CD4-positive, alpha-beta T cell treated with Interleukin-1 beta for 1 hour (primary cell): ENCODE measurements at places on chromosomes 11 and 22.

- no peak for DNase-seq
These were observed 138.3 kb downstream of the TMEM135 start for GRCh38 chr11:87176044-87176443.

DNA sequence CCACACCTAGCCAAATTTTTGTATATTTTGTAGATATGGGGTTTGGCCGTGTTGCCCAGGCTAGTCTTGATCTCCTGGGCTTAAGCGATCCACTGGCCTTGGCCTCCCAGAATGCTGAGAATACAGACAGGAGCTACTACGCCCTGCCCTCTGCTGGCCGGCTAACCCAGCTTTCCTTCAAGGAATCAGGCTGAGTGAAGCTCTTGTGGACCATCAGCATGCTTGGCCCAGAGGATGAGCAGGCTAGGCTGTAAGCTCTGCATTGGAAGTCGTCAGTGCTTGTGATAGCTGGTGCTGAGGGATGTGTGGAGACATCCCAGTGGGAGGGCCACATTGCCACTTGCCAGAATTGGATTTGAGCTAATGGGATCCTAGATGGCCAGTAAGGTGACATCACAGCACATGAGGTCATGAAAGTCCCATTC lies 60.6 kb downstream of the MED15 start:
- no peak for DNase-seq

- DNase-seq: peak; percentile 52
These were observed at the start of gene BATF2 for GRCh38 chr11:64996710-64997380. Gene BATF2 (minus strand): TSS chr11:64996971. CDS start chr11:64996914, 57 bp downstream.

DNA sequence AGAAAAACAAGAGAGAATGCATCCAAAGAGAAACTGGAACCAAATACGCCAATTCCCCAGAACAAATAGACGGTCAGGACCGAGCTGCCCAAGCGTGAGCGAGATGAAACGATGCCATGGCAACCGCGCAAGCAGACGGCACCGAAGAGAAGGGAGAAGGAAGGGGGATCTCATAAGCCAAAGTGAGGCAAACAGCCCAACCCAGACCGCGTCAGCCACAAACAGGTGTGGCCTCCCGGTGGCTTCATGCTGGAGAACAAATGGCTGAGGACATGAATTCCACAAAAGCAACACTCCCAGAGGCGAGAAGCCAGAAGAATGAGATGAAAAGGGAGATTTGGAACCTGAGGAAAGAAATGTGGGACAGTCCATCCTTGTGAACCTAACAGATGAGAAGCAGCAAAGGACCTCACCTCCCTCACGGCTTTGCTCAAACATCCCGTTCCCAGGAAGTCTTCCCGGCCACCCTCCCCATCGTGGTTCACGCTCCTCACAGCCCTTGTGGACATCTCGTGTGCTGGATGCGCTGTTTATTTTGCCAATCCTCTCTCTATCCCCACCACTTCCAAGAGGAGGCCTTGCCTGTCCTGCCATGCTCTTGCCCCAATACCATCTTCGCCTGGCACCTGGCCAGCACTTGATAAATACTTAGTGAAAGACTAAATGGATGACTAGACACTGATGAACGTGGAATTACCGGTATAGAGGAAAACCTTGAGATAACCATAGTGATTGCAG lies 89.1 kb upstream of the RTL6 start:
- no peak for DNase-seq

DNA sequence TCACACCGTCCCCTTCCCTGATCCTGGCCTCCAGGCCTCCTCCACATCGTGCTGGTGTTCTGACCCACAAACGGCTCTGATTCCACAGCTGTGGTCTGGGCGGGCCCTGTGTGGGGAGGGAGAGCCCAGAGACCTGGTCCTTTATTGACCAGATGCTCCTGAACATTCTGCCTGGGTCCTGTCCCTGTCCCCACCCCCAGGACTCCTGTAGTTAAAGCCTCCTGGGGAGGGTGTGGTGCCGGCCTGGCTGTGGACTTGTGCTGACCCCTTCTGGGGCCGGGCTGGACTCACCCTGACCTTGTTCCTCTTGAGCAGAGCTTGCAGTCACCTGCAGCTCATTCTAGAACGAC lies 128.7 kb downstream of the CTTN start:
- DNase-seq: no peak

- no peak for DNase-seq
These were observed 619.0 kb downstream of the OPCML start for GRCh38 chr11:132913295-132913694.

GRCh38 chr11:113477321-113477720 lies 2.1 kb upstream of the DRD2 start:
- no peak for DNase-seq

DNA sequence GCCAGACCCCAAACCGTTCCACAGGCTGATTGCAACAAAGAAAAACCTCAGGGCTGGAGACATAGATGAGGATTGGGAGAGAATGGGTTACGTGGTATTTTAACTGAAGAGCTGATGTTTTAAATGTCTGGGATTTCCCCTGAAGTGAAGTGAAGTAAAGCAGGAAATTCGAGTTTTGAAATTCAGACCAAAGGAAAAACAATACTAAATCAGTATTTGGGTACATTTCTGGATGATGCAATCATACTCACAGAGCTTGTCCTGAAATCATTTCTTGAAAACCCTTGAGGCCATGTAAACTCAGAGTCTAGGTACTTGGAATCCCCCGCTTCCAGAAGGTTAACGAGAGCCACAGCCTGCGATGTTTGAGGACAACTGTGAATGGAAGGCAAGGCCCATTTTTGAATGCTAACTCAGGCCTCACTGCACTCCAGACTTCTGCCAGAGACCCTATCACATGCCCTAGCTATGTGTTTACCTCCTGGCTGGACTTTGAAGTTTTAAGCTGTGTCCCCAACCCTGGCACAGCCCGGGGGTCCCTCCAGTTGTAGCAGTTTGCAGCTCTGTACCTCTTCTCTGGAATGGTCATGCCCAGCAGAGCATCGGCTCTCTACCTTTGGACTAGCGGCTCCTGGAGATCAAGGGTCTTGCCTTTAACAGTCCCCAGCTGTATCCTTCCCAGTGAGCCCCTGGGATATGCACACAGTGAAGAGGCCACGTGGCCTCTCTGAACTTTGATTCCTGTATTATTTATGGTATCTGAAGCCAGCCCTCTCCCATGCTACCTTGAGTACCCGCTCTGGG lies 5.4 kb upstream of the FTH1 start:
- DNase-seq: peak; percentile 50

DNA sequence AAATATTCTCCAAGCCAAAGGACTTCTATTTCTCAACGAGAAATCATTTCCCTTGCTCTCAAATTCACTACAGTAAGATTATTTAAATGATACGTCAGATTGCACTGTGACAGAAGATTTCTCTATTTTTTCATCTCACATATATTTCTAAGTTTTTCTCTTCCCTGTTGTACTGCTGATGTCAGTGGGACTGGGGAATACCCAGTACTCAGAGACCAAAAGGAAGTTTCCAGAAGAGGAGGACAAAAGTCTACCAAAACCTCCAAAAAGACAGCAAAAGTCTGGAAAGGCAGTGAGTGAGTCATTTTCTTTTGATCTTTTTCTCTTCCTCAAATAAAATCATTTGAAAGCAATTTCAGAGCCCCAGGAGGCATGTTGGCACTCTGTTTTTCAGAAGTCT lies 149.8 kb upstream of the PITPNB start:
- DNase-seq: no peak

DNA sequence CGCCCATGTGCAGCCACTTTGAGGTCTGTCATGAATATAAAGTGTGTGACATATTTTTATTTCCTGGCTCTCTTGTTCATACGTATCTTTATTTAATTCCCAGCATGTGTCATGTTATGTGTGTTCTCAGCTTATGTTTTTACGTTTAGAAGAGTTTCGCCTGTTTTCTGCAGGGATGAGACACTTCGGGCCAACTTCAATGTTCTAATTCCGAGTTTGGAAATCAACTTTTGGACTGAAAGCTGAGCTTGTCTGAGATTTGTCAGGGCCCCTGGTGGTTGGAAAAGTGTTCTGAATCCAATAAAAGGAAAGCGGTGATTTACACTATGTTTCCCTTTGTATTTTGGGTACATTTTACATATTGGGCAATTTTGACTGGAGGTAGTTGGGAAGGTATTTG lies 810.7 kb downstream of the TBC1D22A start:
- DNase-seq: no peak
